Endothelial cell (in vitro differentiated cells): ENCODE measurements at places on chromosomes 7 and 10. TPM values are rescaled to one million over a fixed set of nuclear protein-coding genes. Genes with fewer than 3 reads are reported as not detected.

DNA sequence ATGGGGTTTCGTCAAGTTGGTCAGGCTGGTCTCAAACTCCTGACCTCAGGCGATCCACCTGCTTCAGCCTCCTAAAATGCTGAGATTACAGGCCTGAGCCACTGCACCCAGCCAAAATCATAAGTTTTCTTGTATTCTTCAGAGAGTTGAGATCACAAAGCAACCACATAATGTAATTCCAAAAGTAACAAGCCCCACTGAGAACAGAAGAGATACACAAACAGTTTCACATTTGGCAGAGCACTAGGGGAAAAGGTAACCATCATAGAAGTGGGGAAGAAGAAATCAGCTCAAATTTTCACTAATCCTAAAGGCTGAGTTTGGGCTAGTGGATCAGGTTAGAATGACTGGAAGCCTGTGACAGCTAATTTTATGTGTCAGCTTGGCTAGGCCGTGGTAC is 5.4 kb upstream of the CEP41 start:
- H3K4me3 ChIP-seq = no peak overlapping the region
- peaks cover 7% of the 10 kb centered on the region for H3K4me1 ChIP-seq
- H3K36me3 ChIP-seq = peaks cover 4% of the 10 kb centered on the region

- H3K4me1 ChIP-seq = peaks cover 35% of the 10 kb centered on the region
- H3K36me3 ChIP-seq = no peaks in the 10 kb centered on the region
- peak overlapping the region; percentile 32 for H3K27ac ChIP-seq
- DNase-seq = no peak
- no peak overlapping the region for H3K4me3 ChIP-seq
- peaks cover 9% of the 10 kb centered on the region for H3K27me3 ChIP-seq
These were observed 141.9 kb downstream of the RPS24 start for GRCh38 chr10:78175444-78176015.

- H3K4me1 ChIP-seq = peaks cover 7% of the 10 kb centered on the region
- H3K27me3 ChIP-seq = no peaks in the 10 kb centered on the region
- H3K36me3 ChIP-seq = no peaks in the 10 kb centered on the region
- H3K27ac ChIP-seq = no peak overlapping the region
- DNase-seq = no peak
- no peak overlapping the region for H3K4me3 ChIP-seq
These were observed 61.0 kb downstream of the FAS start for GRCh38 chr10:89051593-89051992.

DNA sequence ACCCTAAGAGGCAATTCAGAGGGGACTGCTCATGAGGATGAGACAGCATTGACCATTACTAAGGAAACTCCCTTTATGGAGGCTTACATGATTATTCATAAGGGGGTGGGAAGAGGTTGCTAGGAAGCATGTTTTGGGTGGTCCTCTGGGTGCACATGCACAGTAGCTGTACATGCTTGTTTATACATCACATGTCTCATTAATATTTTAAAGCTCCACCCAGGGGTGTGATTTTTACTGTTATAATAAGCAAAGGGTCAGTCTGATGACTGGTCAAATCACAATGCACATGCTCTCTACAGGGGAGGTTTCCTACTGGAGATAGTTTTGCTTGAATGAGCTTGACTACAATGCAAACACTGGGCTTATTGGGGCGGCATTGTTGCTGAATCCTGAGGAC is 23.8 kb upstream of the PPP1R9A start:
- peaks cover 1% of the 10 kb centered on the region for H3K36me3 ChIP-seq
- no peak overlapping the region for H3K4me3 ChIP-seq
- peaks cover 3% of the 10 kb centered on the region for H3K27me3 ChIP-seq
- H3K27ac ChIP-seq = no peak overlapping the region

DNA sequence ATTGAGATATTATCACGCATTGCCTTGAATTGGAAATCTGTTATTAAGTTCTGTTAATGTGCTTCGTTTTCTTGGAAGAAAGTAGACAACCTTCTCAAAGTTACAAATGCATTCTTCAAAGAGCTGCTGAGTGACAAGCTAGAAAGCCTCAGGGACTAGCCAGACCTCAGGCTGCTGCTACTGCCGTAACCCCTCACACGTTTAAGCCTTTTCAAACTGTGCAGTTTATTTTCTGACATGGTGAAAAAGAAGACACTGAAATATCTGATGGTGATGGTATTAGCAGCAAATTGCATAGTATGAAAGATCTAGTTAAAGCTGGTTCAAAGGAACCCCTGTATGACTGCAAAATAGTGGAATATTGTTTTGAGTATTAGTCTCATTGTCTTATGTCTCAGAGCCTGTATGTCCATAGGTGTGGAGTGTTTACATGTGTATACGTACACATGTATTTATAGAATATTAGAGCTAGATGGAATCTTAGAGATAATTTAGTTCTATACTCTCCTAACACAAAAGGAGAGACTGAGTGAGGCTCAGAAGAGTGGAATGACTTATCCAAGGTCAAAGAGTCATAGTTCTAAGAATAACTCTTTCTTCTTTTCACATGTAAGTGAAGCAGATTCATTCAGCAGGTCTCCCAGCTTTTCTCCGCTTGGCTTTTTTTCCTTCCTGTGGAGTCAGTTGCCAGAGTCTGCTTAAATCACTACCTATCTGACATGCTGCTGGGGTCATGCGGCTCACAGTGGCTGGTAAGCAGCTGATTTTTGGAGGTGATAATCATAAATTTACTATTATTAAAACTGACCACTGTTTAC is 431.9 kb downstream of the PLXDC2 start:
- H3K4me1 ChIP-seq = no peaks in the 10 kb centered on the region
- H3K36me3 ChIP-seq = peaks cover 13% of the 10 kb centered on the region
- H3K27me3 ChIP-seq = no peaks in the 10 kb centered on the region

DNA sequence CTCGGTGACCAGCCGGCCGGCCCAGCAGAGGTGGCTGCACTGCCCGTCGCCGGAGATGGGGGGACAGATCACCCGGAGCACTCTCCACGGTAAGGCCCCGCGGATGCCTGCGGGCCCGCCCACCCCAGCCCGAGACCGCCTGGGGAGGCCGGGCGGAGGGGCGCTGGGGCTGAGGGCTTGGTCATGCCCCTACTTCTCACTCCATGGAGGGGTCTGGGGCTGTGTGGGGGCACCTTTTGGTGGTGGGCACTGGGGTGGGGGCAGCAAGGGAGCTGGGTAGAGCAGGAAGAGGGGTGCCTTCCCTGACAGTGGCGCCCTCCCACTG is 61.8 kb downstream of the NEURL1 start:
- H3K4me3 ChIP-seq = no peak overlapping the region
- H3K27ac ChIP-seq = no peak overlapping the region
- H3K4me1 ChIP-seq = peaks cover 20% of the 10 kb centered on the region
- peaks cover 17% of the 10 kb centered on the region for H3K27me3 ChIP-seq

The TRIM56 gene
- 5.3 TPM for total RNA-seq

DNA sequence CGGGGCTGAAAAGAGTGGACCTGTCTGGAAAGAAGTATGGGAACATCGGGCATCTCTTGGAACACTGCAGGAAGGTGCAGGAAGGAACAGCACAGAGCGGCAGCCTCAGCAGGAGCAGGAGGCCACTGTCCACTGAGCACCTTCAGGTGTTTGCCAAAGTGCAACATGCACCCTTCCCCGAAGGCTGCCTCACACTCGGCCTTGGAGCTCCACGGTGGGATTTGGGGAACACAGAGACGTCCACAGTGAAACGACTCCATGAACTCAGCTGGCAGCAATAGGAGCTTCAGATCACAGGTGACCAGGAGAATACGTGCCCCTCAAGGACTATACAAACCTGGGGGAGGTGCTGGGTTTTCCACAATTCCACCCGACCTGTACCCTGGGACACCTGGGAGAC is 140.3 kb upstream of the RET start:
- H3K27me3 ChIP-seq = peaks cover 28% of the 10 kb centered on the region
- H3K27ac ChIP-seq = no peak overlapping the region
- H3K4me3 ChIP-seq = no peak overlapping the region
- H3K4me1 ChIP-seq = peaks cover 2% of the 10 kb centered on the region
- no peak for DNase-seq

- no peak overlapping the region for H3K4me3 ChIP-seq
- no peaks in the 10 kb centered on the region for H3K36me3 ChIP-seq
- no peak overlapping the region for H3K27ac ChIP-seq
- H3K4me1 ChIP-seq = no peaks in the 10 kb centered on the region
- peaks cover under 1% of the 10 kb centered on the region for H3K27me3 ChIP-seq
- DNase-seq = no peak
These were observed 55.4 kb upstream of the RNF32 start for GRCh38 chr7:156585025-156585648.

DNA sequence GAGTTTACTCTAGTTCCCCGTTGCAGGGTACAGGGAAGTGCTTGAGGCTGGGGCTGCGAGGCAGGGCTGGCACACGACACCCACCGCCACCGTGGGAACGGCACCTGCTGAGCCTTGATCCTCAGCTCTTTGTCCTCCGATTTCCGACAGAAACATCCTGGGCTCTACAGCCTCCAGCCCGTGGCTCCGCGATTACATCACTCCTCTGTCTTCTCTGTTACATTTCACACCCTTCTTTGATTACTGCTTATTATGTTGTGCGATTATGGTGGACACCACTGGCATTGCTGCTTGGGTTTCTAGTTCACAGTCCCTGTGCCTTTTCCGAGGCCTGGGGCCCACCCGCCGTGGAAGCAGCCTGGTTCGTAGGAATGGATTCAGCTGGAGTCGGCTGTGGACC is 26.9 kb downstream of the FKBP6 start:
- no peak for DNase-seq
- peaks cover 34% of the 10 kb centered on the region for H3K4me1 ChIP-seq
- no peak overlapping the region for H3K4me3 ChIP-seq
- no peak overlapping the region for H3K27ac ChIP-seq
- H3K36me3 ChIP-seq = peaks cover 8% of the 10 kb centered on the region

- H3K36me3 ChIP-seq = peaks cover 3% of the 10 kb centered on the region
- peak overlapping the region; percentile 86 for H3K4me3 ChIP-seq
- H3K27ac ChIP-seq = no peak overlapping the region
- peaks cover 24% of the 10 kb centered on the region for H3K27me3 ChIP-seq
- peaks cover 29% of the 10 kb centered on the region for H3K4me1 ChIP-seq
These were observed 1.2 kb upstream of the MEOX2 start for GRCh38 chr7:15687546-15688278.
